ENCODE measurements at places on chromosomes 2 and 18.

DNA sequence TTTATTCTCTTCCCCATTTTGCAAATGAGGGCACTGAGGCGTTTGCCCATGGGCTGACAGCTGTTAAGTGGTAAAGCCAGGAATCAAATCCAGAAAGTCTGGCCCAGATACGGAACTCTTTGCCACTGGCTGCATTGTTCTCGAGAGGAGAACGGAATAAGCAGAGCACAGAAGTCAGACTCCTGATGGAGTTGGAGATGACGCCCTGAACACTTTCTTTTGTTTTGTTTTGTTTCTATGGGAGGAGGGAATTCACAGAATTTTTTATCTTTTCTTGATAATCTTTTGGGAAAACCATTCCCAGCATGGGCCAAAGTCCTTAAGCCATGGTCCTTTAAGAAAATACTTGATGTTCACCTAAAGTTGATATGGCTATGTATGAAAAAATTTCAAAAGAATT, 322.2 kb downstream of the RDH14 start:
- no peak for DNase-seq

- DNase-seq, result no peak
Measured at GRCh38 chr2:118584062-118584749, 263.2 kb downstream of the EN1 start.

- no peak for DNase-seq
Measured at GRCh38 chr2:173119069-173119807, 43.6 kb downstream of the MAP3K20 start.

GRCh38 chr18:499776-500631, 497 bp downstream of the COLEC12 start:
- DNase-seq, result no peak

DNA sequence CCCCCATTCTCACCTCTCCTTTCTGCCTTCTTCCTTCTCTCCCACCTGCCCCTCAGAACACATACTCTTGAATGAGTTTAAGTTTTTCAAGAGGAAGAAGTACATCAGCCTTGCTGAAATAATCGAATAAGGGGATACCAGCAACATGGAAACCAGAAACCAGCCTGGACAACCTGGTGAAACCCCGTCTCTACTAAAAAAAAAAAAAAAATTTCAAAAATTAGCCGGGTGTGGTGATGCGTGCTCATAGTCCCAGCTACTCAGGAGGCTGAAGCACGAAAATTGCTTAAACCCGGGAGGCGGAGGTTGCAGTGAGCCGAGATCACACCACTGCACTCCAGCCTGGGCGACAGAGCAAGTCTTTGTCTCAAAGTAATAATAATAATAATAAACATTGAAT, 75.0 kb upstream of the SLC1A4 start:
- no peak for DNase-seq

GRCh38 chr2:222424276-222424728, at the start of gene SGPP2:
SGPP2 (plus strand) TSS chr2:222424543; CDS start chr2:222424603, 60 bp downstream.
- no peak for DNase-seq

GRCh38 chr2:54551123-54551756, 95.1 kb downstream of the SPTBN1 start:
- DNase-seq, result no peak

DNA sequence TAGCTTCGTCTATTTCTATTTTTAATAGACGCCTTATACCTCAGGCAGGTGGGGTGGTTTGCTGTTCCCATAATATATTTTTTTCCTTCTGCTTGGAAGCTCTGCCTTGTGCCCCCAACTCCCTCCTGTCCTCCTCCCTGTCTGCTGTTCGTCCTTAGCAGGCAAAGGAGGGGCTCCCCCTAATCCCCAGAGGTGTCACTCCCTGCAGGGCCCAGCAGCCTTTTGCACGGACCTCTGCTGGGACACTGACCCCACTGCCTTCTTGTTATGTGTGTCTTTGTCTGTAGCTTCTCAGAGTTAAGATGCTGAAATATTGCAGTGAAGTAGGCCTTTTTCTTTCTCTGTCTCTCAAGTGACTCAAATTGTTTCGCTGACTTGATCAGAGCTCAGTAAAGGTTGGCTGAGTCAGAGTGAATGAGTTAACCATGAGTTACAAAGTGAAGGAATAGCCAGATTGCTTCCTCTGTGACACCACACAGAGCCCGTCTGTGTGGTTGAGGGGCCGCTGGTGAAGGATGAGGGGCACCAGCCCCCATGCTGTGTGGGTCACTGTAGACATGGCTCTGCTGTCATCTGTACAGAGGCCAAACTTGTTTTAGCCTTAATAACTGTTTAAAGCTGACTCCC, 47.7 kb downstream of the PRKCE start:
- DNase-seq, result no peak

- peak; percentile 17 for DNase-seq
Measured at GRCh38 chr2:202965810-202966460, 48.7 kb upstream of the NBEAL1 start.

DNA sequence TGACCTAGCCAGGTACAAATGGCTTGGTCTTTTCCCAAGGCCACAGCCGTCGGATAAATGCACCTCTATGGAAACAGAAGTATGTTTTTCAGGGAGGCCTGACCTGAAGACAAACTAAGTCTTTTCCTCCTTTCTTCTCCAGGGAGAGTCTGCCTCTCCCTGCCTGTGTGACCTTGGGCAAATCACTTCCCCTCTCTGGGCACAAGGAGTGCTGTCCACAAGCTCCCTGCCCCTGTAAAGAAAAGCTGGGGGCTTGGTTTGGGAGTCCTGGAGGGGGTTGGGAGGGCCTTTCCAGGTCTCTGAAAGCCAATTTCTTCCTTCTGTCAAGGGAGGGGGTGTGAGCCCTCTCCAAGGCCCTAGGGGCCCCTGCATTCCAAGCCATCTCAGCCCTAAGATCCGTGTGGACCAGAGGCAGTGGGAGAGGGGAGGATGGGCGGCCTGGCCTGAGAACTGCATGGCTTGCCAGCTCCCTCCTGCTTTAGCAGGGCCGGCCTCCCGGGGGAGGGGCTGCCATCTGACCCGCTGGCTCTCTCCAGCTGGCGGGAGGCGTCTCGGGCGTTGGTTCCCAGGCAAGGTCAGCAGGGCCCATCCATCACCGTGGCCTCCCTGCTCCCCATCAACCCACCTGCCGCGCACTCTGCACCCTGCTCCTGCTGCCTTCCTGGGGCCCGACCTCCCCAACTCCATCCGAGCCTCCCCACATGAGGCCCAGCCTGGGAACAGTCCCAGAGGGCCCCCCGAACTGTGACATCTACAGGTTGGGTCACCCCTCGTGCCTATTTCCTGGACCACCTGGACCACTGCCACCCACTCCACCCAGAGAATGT, 61.4 kb downstream of the SMAD7 start:
- DNase-seq, result no peak

DNA sequence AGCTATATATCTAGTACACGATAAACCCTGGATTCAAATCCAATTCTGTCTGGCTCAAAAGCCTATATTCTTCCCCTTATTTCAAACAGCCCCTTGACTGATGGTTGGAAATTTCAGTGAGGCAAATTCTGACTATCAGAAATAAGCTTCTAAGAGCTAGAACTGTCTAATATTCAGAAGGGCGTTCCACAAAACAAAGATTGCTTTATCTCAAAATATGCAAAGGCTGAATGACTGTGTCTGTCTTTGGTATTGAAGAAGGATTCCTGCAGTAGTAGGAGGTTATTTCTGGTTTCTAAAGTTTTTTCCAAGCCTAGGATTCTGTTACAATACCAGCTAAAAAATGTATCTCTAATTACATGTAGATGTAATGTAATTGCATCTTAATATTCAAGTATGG, 31.1 kb downstream of the DRC1 start:
- no peak for DNase-seq

DNA sequence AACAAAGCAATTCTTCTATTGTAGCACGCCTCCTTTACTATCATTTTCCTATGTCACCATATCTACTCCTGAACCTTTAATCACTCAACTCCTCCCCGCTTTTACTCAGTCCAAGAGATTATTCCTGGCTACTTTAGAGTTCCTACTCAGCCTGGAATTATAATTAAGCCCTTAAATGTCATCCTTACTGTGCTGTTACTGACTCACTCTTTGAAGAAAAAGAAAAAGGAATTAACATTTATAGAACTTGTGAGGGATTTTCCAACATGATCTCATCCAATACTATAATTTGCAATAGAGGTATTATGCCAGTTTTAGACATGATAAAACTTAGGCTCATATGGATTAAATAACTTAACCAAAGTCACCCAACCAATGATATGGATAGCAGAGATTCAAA, 61.7 kb downstream of the CCDC88A start:
- no peak for DNase-seq

GRCh38 chr2:171813729-171814128, 80.3 kb downstream of the SLC25A12 start:
- DNase-seq, result no peak

GRCh38 chr2:119826370-119826961, 66.7 kb downstream of the PTPN4 start:
- DNase-seq, result peak; percentile 28

DNA sequence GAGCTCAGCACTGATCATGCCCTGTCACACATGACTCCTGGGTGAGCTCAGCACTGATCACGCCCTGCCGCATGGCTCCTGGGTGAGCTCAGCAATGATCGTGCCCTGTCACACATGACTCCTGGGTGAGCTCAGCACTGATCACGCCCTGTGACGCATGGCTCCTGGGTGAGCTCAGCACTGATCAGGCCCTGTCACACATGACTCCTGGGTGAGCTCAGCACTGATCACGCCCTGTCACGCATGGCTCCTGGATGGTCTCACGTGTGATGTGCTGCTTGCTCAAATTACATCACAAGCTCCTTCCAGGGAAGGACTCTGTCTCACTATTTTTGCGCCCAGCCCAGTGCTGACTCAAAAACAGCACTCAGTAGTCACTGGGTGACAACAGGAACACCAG, 258.0 kb downstream of the HDAC4 start:
- no peak for DNase-seq

DNA sequence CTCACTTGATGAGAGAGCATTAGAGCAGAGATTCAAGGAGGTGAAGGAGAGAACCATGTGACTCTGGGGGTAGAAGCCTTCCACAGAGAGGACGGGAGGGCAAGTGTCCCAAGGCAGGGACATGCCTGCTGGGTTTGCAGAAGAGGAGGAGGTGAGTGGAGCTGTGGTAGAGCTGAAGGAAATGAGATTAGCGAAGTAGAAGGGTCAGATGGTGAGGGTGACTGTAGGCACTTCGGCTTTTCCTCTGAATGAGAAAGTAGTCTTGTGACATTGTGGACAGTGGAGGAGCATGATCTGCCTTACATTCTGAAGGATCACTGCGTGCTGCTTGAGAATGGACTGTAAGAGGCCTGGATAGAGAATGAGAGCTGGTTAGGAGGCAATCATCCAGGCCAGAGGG, 126.0 kb downstream of the NXPH2 start:
- DNase-seq, result no peak

DNA sequence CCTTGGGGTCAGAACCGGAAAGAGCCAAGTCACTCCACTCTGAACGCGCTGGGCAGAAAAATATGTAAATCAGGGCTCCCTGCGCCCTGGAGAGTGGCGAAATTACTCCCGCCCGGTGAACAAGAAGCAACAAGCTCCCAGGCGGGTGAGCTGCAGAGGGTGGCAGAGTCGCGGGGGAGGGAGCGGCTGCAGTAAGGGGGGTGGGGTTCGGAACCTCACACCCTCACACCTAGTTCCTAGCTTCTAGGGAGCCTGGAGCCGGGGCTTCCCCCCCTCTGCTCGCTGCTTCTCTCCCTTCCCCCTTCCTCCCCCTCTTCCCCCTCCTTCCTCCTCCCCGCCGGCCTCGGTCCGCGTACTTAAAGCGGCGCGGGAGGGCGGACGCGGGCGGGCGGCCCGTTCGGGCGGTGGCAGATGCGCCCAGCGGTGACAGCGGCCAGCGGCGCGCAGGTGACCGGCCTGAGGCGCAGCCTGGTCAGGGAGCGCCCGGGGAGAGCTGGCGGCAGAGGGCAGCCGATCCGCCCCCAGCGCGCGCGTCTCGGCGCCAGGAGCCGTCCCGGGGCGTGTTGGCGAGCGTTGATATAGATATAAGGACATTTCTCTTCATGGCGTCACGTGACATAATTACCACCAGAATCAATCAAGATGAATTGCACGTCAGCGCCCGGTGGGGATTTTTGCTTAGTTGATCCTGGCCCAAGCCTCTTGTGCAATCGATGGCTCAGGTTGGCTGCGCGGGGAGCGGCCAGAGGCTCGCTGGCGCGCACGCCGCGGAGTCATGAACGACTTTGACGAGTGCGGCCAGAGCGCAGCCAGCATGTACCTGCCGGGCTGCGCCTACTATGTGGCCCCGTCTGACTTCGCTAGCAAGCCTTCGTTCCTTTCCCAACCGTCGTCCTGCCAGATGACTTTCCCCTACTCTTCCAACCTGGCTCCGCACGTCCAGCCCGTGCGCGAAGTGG, at the start of gene HOXD11:
HOXD11 (plus strand) TSS at position 700 of the 959 bp plus-strand sequence; CDS start at position 776, 76 bp downstream.
- DNase-seq, result no peak
